ENCODE measurements at places on chromosomes 1 and 21.

DNA sequence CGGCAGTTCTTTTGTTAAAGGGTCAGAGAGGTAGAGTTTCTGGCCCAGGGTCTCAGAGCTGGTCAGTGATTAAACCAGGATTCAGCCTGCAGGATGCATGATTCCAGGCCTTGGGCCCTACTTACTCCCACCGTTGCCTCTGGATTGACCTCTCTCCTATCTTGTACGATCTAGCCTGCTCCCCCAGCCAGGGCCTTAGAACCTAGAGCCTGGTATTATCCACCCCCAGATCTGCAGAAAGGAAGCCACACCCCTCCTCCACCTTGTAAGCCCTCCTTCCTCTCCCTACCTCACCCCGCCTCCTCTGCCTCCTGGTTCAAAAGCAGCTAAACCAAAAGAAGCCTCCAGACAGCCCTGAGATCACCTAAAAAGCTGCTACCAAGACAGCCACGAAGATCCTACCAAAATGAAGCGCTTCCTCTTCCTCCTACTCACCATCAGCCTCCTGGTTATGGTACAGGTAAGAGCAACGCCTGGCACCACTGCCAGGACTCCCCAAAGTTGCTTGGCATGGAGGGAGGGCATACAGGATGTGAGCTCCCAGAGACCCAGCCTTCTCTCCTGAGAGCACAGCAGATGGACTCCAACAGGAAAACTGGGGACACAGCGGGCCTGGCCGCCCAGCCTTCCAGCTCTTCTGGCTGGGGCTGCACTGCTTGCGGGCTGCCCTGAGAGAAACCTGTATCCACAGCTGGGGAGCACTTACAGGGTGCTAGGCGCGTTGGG lies at the start of gene CD52:
Gene CD52, plus strand, starts transcription at position 347 of the 726 bp plus-strand sequence. Its CDS starts 60 bp downstream, at position 407.
- no peak for DNase-seq

- DNase-seq = no peak
Observed at GRCh38 chr1:69587391-69587790, 19.7 kb downstream of the LRRC7 start.

GRCh38 chr1:173009597-173009996 lies 41.1 kb downstream of the TNFSF18 start:
- no peak for DNase-seq

DNA sequence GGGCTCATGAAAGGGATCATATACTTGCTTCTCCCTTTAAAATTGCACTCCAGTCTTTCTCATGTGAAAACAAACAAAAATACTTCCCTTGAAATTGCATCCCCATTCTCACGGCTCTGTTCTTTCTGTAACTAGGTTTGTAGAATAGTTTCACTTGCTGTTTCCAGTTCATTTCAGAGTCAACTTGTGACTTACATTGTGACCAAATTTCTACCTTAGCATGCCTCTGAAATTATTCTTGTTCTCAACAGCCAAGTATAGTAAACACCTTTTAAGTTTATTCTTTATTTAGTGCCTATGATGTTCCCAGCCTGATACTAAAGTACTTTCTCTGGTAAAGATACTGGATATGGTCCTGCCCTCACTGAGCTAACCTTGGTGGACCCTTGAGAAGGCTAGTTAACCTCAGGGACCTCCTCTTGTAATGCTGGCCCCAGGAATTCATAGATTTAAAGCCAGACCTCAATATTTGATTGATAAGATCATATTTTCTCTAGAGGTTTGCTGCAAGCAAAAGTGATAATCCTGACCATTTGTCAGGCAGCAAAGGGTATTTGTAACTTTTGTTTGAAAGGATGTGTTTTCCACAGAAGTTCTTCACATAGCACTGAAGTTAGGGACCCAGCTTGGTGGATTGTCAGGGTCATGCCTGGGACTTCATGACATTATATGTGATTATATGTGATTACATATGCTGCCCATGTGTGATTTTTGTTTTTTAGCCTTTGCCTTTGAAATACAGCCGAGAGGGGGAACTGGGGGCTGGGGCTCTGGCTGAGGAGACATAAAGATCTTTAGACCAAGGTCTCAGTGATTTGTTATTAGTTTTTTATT lies 29.6 kb downstream of the VANGL2 start:
- DNase-seq = no peak

- no peak for DNase-seq
Observed at GRCh38 chr21:19833082-19833481, 1165.1 kb upstream of the NCAM2 start.

DNA sequence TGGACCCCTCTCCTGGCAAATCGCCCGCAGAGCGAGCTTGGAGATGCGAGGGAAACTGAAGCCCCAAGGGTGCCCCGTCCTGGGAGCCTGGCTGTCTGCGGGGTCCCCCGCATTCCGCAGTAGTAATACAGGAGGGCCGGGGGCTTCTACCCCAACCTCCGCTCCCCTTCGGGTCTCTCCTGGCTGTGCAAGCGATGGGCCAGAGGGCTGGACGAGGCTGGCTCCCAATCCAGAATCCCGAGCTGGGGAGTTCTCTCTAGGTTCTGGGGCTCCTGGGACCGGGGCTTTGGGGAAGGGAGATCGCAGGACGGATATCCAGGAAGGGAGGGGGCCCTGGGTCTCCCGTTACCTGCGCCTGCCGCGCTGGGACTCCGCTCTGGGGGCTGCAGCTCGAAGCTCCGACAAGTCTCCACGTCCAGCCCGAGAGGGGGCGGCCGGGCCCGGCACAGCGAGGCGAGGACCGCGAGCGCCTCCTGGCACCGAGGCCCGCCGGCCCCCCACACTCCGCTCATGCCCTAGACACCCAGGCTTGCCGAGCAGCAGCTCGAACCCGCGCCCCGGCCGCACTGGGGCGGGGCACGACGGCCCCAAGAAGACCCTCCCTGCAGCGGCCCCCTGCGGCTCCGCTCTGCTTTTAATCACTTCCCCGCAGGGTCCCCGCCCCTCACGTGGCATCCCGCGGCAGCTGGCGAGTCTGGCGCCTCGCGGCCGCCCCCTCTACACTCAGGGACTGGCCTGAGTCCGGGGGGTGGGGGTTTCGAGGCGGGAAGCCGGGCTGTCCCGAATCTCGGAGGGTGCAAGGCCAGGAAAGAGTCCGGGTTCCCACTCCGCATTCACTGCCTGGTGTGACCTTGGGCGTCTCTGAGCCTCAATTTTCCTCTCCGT lies at the start of gene SYT6:
Gene SYT6, minus strand, starts transcription at position 609 of the 885 bp plus-strand sequence. Its CDS starts 97 bp downstream, at position 512.
- no peak for DNase-seq

- DNase-seq = no peak
Observed at GRCh38 chr1:86517336-86517735, 29.5 kb upstream of the CLCA4 start.

DNA sequence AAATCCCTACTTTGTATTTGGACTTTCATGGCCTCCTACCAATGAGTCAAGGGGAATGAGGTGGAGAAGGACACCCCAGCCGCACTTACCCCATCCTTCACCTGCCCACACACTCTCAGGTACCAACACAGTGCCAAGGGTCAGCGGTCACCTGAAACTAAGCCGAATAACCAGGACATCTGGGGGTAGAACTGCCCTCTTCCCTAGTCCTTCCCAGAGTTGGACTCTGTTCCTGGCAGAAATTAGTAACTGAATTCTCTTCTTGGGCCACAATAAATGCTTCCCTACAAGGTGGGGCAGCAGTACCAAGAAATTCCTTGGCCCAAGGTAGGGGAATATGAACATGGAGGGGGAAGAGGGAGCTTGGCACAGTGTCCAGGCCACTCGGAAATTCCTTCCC lies 7.3 kb downstream of the SLC45A3 start:
- no peak for DNase-seq

DNA sequence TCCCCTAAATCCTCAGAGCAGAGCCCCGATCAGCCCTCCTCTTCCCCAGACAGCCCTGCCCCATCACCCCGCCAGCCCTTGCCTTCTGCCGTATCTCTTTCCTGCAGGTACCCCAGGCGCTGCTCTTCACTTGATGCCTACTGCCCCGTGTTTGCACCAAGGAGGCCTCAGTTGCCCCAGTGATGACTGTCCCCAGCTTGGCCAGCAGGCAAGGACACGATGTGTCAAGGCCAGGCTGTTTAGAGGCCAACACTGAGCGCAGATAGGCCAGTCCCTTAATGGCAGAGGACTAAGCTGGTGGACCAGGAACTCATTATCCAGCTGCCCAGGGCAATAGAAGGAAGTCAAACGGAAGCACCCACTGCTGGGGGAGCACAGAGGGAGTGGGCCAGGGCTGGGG lies 68.4 kb downstream of the CAMK2N1 start:
- DNase-seq = no peak

- no peak for DNase-seq
Observed at GRCh38 chr21:29578306-29578705, 279.6 kb downstream of the BACH1 start.

DNA sequence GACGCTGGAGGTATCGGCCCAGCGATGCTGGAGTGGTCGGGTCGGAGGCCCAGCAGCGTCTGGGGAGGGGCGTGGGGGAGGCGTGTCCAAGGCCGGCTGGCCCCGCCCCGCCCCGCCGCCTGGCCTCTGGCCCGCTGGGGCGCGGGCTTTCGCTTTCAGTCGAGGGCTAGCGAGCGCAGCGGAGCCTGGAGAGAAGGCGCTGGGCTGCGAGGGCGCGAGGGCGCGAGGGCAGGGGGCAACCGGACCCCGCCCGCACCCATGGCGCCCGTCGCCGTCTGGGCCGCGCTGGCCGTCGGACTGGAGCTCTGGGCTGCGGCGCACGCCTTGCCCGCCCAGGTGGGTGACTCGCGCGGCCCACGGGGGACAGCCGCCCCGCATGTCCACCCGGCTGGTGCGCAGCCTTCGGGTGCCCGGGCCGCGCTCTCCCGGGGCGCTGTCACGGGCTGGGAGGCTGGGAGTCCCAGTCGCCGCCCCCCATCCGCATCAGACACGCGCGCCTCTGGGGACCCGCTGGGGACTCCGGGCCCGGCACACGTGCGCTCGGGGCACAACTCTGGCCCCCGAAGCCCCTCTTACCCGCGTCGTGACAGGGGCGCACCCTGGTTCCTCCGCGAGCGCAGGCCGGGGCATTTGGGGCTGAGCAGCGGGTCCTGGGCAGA lies at the start of gene TNFRSF1B:
Gene TNFRSF1B, plus strand, starts transcription at position 158 of the 659 bp plus-strand sequence. Its CDS starts 101 bp downstream, at position 259.
- DNase-seq = no peak

DNA sequence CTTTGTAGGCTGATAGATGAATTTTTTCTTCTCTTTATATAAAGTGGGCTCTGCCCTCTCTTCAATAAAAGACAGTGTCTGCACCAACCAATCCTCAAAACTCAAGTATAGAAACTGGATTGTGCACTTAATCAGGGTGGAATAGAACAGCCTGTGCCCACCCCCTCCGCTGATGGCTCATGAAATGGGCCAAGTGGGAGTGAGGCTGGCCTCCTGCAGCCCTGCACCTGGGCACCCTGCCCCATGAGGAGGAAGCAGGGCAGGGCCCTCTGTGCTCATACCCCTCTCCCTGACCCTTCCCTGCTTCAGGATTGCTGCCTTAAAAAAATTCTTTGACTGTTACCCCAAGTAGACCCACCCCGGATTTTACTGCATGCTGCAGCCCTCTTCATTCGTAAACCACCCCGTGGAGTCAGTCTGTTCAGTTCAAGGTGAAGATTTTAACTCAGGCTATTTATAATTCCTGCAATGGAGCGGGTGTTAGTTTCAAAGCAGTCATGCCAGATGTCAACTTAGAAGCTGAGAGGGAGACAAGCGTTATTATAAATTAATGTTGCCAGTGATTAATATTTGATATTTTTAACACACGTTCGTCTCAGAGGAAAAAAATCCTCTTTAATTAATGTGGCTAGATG lies 15.8 kb downstream of the PROK1 start:
- no peak for DNase-seq

GRCh38 chr1:170929835-170930554 lies 5.3 kb upstream of the MROH9 start:
- DNase-seq = no peak

DNA sequence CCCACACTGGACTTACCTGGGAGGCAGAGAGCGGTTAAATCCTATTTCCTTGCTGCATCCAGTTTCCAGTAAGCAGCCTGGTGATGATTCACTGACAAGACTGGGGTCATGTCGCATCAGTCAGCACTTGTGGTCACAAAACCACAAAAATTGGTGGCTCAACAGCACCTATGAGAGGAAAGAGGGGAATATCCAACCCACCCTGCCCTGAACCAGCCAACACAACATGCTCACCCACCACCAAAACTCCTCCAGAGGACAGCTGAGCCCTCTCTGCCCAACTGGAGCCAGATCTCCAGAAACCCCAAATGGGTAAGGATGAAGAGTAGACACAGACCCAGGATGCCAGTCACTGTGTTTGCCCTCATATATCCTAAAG lies 64.0 kb downstream of the CD46 start:
- no peak for DNase-seq

- DNase-seq = no peak
Observed at GRCh38 chr1:160428053-160428452, 27.7 kb downstream of the VANGL2 start.

- no peak for DNase-seq
Observed at GRCh38 chr1:229563701-229564100, 5.2 kb upstream of the ABCB10 start.

- no peak for DNase-seq
Observed at GRCh38 chr1:44999232-44999631, 11.9 kb downstream of the HECTD3 start.

GRCh38 chr21:16873596-16873995 lies 639.2 kb upstream of the CXADR start:
- DNase-seq = no peak

DNA sequence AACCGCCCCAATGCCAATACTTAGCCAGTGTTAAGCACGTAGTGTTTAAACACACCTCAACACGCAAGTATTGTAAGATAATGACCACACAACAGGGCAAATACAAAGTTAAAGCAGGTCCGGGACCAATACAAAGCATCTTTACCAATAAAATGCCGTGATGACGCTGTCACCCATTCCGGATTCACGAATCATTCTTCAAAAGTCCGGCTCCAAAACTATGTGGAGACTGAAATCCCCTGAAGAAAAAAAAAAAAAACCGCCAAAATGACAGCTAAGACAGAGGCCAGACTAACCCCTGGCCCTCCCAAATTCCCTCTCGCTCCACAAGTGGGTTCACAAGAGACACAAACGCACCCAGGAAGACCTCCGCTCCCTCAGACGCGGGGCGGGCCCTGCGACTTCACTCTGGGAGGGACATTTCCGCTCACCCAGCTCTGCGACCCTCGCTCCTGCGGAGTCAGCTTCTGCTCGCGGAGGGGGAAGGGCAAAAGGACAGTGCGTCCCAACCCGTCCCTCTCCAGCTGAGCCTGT lies 625 bp upstream of the DARS2 start:
- DNase-seq = no peak

DNA sequence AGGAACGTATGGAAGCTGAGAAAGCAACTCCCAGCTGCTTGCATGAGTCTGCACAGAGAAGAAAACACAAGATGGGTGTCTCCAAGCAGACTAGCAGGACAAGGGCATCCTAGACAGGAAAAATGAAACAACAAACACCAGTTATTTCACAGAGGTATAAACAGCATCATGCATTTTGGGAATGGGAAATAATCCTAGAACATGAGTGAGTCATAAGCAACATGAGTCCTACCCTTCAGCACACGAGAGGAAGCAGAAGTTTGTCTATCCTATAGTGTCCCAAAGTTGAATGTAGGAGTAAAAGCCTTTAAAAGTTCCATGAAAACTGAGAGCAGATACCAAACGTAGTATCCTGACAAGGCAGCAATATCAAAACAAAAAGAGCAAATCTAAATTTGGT lies 11.3 kb upstream of the FRRS1 start:
- no peak for DNase-seq

- DNase-seq = peak; percentile 78
Observed at GRCh38 chr1:161193561-161194235, 5.2 kb downstream of the ADAMTS4 start.

Data from caudate nucleus (tissue), 63 donors.